ENCODE measurements at places on chromosomes 11 and 22.

DNA sequence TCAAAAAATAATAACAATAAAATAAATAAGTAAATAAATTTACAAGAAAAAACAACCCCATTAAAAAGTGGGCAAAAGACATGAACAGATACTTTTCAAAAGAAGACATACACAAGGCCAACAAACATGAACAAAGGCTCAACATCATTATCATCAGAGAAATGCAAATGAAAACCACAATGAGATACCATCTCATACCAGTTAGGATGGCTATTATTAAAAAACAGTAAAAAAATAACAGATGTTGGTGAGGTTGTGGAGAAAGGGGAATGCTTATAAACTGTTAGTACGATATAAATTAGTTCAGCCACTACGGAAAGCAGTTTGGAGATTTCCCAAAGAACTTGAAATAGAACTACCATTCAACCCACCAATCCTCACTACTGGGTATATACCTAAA lies 44.6 kb downstream of the PRCP start:
- no peak for DNase-seq

DNA sequence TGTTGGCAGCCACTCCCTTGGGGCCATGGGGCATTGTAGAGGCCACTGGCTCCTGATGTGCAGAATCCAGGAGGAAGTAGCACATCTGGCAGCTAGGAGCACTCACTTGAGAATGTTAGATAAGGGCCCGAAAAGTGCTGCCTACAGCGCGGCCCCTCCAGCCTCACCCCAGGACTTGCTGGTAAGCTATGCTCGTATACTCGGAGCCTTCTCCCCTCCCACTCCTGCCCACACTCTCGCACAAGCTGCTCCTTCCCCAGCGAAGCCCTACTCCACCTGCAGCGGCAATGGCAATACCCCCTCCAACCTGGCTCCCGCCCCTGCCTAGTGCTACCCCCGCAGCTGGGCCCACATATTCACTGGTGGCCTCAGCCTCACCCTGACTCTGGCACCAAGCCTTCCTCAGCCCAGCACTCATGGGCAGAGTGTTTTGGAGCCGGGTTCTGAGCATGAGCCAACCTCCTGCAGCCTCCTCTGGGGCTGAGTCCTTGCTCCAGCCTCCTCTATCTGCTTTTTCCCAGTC lies 47.7 kb downstream of the PDE2A start:
- no peak for DNase-seq

- DNase-seq = no peak
Observed at GRCh38 chr11:31763296-31763695, 47.8 kb downstream of the PAX6 start.

- DNase-seq = no peak
Observed at GRCh38 chr11:133096981-133097380, 435.3 kb downstream of the OPCML start.
